Kidney (tissue), 22 donors: ENCODE measurements at places on chromosomes 12 and 14.

DNA sequence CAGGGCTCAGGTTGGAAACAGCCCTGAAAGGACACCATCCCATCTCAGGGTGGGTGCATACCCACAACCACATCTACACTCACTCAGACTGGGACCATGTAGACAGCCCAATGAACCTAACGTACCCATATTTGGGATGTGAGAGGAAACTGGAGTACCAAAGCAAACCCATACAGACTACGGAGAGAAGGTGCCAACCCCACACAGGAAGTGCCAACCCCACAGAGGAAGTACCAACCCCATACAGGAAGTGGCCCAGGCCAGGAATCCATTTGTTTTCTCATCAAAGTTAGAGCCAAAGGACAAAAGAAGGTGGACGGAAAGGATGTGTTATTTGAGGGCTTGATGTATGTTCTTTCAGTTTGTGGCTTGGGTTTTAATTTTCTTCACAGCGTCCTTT lies 19.5 kb upstream of the SPIC start:
- no peak for DNase-seq

GRCh38 chr14:87409393-87409792 lies 583.6 kb downstream of the GALC start:
- no peak for DNase-seq

GRCh38 chr14:68679746-68680467 lies 113.0 kb downstream of the ZFP36L1 start:
- peak; percentile 75 for DNase-seq

GRCh38 chr14:81211844-81212243 lies 8.9 kb downstream of the GTF2A1 start:
- DNase-seq, result no peak

DNA sequence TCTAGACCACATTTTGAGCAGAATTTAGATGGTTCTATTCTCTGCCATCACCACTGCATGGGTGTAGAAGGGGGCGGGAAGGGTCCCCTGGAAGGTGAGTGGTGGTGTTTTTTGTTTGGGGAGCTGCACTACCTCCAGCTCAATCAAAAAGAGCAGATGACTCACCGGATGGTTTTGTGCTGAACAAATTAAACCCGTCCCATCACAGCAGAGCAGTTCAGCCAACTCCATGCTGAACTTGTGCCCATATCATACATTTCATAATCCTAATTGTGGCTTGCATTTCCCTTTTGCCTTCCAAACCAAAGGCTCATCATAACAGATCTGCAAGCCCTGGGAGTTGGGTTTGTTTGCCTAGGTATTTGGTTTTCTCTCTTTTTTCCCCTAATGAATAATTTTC lies 53.0 kb upstream of the RPH3A start:
- no peak for DNase-seq

DNA sequence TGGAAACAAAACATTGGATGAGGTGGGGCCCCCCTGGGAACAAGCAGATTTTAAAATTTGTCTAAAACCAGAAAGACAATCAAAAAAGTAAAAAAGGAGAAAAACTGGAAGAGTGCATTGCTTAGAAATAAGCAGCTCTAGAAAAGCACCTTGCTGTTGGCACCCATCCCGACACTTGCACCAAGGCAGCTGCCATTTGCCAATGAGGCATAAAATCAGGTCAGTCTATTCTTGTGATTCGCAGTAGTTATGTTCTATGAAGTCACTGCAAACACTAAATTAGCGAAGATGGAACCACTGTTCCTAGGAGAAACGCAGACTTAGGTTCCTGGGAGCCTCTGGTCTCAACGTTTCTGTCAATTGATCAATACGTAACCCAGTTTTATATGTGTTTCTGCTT lies 16.2 kb downstream of the VPS33A start:
- DNase-seq, result no peak

- DNase-seq, result peak; percentile 76
Observed at GRCh38 chr12:113860059-113860820, 105.9 kb downstream of the RBM19 start.

DNA sequence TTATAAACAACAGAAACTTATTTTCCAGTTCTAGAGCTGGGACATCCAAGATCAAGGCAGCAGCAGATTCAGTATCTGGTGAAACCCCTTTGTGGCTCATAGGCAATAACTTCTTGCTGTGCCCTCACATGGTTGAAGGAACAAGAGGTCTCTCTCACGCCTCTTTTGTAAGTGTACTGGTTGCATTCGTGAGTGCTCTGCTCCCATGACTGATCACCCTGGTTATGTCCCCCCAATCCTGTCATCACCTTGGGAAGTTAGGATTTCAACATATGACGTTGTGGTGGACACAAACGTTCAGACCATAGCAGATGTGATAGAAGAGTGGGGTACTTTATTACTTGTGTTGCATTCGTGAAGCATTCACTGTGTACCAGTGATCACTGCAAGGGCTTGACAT lies 184.0 kb downstream of the SRGAP1 start:
- DNase-seq, result no peak

- no peak for DNase-seq
Observed at GRCh38 chr12:9389796-9390195, 181.6 kb upstream of the PZP start.

DNA sequence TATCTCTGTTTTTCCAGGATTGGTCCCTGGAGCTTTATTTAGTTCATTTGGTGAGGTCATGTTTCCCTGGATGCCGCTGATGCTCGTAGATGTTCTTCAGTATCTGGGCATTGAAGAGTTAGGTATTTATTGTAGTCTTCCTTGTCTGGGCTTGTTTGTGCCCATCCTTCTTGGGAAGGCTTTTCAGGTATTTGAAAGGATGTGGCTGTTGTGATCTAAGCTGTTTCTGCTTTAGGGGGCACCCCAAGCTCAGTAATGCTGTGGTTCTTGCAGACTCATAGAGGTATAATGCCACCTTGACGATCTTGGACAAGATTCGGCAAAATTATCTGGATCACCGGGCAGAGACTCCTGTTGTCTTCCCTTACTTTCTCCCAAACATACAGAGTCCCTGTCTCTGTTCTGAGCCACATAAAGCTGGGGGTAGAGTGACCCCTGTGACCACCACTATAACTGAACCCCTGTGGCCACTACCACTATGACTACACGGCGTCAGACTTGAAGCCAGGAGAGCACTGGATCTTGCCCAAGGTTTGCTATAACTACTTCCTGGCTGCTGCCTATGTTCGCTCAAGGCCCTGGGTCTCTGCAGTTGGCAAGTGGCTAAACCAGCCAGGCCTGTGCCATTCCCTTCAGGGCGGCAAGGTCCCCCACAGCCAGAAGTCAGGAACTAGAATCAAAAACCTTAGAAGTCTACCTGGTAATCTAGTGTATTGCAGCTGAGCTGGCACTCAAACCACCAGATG lies 40.9 kb downstream of the FGD4 start:
- no peak for DNase-seq

GRCh38 chr14:99043756-99044155 lies 228.2 kb downstream of the BCL11B start:
- no peak for DNase-seq

DNA sequence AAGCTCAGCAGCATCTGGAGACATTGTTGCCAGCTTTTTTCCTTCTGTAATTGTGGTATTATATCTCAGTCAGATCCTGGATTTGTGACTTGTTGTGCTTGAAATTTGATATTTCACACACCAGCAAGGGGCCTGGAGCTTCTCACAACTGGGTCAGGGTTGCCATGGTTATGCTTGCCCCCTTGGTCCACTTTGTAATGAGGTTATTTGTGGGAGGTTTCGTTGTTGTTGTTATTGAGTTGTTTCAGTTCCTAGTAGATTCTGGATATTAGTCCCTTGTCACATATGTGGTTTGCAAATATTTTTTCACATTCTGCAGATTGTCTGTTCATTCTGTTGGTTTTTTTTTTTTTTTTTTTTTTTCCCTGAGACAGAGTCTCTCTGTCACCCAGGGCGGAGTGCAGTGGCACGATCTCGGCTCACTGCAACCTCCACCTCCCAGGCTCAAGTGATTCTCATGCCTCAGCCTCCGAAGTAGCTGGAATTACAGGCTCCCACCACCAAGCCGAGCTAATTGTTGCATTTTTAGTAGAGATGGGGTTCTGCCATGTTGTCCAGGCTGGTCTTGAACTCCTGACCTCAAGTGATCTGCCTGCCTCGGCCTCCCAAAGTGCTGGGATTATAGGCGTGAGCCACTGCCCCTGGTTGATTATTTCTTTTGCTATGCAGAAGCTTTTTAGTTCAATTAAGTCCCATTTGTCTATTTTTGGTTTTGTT lies 80.6 kb upstream of the ETV6 start:
- peak; percentile 75 for DNase-seq

GRCh38 chr12:59833408-59833807 lies 237.6 kb downstream of the SLC16A7 start:
- DNase-seq, result no peak

GRCh38 chr12:83010169-83010804 lies 323.6 kb downstream of the TMTC2 start:
- DNase-seq, result no peak

GRCh38 chr12:104671409-104672095 lies 214.8 kb downstream of the CHST11 start:
- peak; percentile 96 for DNase-seq

- no peak for DNase-seq
Observed at GRCh38 chr12:1920971-1921370, 2.5 kb upstream of the CACNA2D4 start.

GRCh38 chr12:119259484-119259883 lies 75.0 kb upstream of the CCDC60 start:
- no peak for DNase-seq

- no peak for DNase-seq
Observed at GRCh38 chr14:91458612-91459011, 41.0 kb upstream of the CCDC88C start.

DNA sequence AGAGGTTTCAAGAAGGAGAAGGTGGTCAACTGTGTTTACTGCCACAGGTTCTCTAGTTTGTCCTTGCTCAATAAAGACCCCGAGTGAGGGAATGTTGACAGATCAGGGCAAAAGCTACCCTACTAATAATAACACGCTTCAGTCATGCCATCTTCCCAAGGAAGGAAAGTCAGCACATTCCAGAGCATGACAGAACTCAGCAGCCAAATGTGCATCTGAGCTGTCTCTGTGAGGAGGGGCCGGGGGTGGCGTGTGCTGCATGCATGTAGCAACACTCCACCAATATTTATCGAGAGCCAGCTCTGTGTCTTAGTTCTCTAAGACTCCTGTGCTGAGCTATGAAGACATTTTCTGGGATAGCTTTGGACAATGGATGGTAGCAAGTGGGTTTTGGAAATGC lies 260.4 kb downstream of the DPF3 start:
- no peak for DNase-seq

DNA sequence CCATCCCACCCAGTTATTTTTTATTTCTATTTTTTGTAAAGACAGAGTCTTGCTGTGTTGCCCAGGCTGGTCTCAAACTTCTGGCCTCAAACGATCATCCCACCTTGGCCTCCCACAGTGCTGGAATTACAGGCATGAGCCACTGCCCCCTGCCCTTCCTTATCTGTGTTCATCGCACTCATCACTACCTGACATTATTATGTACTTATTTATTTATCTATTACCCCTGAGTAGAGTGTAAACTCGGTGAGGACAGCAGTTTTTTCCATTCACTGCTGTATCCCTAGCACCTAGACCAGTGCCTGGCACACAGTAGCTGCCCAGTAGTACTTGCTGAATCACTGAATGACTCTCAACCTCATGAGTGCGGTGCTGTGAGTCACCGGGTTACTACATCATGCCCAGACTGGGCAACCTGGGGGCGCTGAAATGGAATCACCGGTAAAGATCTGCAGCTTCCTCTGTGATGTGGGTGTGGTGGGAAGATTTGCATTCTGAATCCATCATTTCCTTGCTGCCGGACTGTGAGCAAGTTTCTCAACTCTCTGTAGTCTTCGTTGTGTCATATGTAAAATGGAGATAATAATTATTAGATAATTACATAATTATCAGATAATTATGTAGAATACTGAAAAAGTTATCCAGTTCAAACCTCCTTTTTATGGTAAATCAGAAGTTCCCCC lies 81.9 kb upstream of the USP44 start:
- DNase-seq, result no peak

- no peak for DNase-seq
Observed at GRCh38 chr14:22177870-22178269, 411.2 kb downstream of the DAD1 start.

DNA sequence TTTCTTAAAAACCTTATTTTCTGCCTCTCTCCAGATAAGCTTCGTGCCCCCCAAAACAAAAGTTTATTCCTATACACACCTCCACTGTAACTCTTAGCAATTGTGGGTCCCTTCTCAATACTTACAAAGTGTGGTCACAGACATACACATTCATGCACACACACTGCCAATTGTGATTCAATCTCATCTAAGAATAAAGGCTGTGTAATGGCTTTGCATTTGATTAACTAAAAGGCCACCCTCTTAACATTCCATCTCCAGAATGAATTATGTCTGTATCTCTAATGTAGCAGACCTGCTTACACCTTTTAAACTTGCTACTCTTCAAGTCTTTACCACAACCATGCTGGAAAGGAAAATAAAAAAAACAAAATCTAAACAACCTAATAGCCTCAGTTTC lies 49.5 kb downstream of the MYF5 start:
- DNase-seq, result no peak

GRCh38 chr14:103537175-103537990 lies 8.4 kb downstream of the TRMT61A start:
- no peak for DNase-seq

GRCh38 chr12:54870617-54871016 lies 16.3 kb downstream of the MUCL1 start:
- DNase-seq, result no peak

GRCh38 chr14:72679536-72680151 lies 214.3 kb downstream of the DPF3 start:
- DNase-seq, result peak; percentile 86

DNA sequence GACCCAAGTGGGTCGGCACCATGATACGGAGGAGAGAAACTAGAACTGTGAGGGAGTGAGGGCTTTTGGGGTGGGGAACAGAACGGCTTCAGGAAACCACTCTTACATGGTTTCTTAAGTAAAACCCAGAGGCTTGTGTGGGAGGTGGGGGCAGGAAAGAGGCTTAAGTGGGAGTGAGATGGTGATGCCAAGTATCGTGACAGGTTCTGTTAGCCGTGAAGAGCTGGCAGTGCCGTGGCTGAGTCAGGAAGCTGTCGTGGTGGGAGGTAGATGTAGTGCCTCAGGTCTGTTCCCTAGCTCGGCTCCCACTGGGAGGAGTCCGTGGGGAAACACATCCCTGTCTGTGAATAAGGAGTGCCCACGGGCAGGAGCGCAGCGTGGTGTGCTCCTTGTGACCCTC lies 185.8 kb upstream of the FKBP4 start:
- DNase-seq, result no peak

GRCh38 chr12:126627596-126627995 lies 1562.4 kb downstream of the AACS start:
- no peak for DNase-seq

DNA sequence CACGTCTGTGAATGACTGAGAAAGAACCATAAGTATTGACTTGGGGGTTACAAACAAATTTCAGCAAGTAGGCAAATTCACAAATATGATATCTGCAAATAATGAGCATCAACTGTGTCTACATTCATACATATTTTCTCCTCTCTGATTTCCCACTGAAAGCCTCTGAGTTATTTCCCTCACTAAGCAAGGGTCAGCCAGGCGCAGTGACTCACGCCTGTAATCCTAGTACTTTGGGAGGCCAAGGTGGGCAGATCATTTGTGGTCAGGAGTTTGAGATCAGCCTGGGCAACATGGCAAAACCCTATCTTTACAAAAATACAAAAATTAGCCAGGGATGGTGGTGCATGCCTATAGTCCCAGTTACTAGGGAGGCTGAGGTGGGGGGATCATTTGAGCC lies 80.8 kb downstream of the SLC25A21 start:
- no peak for DNase-seq

GRCh38 chr12:3036901-3037600 lies 40.1 kb upstream of the TSPAN9 start:
- peak; percentile 23 for DNase-seq
